ENCODE measurements at places on chromosomes 1 and 21. TPM values are rescaled to one million over a fixed set of nuclear protein-coding genes. Genes with fewer than 3 reads are reported as not detected.

PRAMEF1 gene
- not detected for total RNA-seq

GRCh38 chr1:67682659-67683197 lies 2.3 kb upstream of the GADD45A start:
- no peak for DNase-seq

- DNase-seq, result peak; percentile 69
These were observed 85.6 kb downstream of the RGS7 start for GRCh38 chr1:241271427-241271826.

DNA sequence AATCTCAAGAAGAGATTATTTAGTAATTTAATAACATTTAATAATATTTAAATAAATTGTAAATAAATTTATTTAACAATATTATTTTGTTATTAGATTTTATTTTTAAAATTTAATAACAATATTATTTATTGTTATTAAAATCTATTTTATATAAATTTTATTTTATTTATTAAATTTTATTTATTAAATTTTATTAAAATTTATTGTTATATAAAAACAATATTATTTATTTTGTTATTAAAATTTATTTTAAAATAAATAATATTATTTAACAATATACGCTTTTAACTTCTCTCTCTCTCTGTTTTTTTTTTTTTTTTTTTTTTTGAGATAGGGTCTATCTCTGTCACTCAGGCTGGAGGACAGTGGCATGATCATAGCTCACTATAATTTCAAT lies 347.1 kb upstream of the LRRC7 start:
- DNase-seq, result no peak

DNA sequence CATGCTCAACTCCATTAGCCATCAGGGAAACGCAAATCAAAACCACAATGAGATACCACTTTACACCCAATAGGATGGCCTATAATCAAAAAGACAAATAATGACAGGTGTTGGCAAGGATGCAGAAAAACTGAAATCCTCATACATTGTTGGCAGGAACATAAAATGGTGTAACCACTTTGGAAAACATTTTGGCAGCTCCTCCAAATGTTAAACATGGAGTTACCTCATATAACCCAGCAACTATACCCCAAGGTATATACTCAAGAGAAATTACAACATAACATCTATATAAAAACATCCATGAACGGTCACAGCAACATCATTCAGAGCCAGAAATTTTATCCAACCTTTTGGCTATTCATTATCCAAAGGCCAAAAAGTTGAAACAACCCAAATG lies 11.6 kb downstream of the EIF4G3 start:
- no peak for DNase-seq

GRCh38 chr1:155158991-155159390 lies 14.1 kb downstream of the KRTCAP2 start:
- no peak for DNase-seq

DNA sequence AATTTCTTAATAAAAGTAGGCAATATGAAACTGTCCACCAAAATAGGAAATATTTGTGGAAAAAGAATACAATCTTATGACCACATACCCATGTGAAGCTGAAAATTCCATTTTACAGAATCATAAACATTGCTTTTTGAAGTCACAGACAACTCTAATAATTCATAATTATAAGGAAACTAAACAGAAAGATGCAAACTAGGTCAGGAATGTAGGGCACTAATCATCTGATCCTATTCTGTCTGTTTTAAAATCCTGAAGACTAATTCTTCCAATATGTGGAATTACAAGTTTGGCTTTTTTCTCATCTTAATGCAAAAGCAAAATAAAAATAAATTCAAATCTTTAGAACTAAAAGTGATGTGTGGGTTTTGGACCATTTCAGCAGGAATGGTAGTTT lies 528.6 kb downstream of the LTN1 start:
- DNase-seq, result no peak

DNA sequence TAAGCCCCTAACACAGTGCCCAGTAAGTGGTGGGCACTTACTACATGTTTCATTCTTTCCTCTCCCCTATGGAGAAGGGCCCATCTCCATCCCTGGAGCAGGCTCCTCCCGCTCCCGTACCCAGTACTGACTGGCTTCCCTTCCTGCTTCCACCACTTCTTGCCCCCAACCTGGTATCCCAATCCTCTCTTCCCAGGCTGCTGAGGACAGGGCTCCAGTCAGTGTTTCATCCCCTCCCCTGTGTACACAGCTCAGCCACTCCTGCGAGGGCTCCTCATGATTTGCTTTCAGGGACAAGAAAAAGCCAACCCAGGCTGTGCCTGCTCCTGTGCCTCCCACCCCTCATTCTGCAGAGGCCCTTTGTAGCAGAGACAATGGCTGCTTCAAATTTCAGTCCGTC lies 20.8 kb upstream of the ETV3 start:
- no peak for DNase-seq

DNA sequence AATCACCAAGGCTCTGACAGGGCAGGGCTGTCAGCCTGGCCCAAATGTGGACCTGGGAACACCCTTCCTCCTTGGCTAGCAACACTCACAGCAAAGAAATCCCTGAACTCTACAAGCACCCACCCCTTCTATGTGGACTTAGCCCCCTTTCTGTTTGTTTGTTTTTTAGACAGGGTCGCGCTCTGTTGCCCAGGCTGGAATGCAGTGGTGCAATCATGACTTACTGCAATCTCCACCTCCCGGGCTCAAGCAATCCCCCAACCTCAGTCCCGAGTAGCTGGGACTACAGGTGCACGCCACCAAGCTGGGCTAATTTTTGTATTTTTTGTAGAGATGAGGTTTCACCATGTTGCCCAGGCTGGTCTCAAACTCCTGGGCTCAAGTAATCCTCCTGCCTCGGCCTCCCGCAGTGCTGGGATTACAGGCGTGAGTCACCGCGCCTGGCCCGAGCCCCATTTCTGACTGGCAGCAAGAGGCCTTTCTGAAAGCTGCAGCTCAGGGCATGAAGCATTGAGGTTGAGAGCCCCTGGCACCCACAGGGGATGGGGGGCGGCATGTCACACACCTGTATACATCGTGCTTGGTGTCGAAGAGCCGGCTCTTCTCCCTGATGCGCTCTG lies 16.2 kb downstream of the RIPK4 start:
- no peak for DNase-seq

DNA sequence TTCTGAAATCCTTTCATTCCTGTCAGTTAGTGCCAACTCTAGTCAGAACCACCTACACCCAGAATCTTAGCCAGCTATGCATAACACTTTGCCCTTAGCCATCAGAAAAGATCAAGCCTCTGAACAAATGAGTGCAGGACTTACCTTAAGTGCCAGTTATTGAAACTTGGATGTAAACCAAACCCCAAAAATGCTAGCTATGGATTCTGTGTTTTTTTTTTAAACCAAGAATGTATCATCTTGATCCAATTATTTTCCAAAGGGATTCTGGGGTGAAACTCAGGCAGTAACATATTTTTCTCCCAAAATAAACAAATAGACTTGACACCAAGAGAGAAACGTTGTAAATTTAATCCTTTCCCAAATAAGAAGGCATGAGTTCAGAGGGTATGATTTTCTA lies 538.6 kb upstream of the ADAMTS5 start:
- DNase-seq, result no peak

DNA sequence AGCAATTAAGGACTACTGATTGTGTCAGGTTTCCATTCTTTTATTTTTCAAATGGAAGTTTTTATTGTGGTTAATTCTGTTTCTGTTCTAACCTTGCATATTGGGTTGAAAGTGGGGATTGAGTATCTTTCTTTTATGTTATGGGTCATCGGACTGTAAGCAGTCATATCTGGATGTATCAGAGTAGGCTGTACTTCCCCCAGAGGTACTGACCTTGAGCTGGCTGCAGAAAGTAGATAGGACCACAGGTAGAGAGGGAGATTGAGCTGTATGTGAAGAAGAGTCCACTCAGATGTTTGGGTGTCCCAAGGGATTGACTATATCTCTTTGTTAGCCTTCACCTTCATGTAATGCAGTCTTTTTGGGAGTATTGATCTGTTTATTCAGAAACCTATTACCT lies 20.5 kb upstream of the ALG14 start:
- DNase-seq, result no peak

Data from left colon (tissue), 2 donors.